ENCODE measurements at places on chromosomes 12 and 14. TPM values are rescaled to one million over a fixed set of nuclear protein-coding genes. Genes with fewer than 3 reads are reported as not detected.

- peaks cover 20% of the 10 kb centered on the region for H3K4me1 ChIP-seq
- H3K27me3 ChIP-seq = peaks cover 2% of the 10 kb centered on the region
- no peak overlapping the region for H3K27ac ChIP-seq
- no peak for DNase-seq
- peaks cover 3% of the 10 kb centered on the region for H3K36me3 ChIP-seq
Observed at GRCh38 chr14:88128816-88129215, 123.9 kb downstream of the GPR65 start.

DNA sequence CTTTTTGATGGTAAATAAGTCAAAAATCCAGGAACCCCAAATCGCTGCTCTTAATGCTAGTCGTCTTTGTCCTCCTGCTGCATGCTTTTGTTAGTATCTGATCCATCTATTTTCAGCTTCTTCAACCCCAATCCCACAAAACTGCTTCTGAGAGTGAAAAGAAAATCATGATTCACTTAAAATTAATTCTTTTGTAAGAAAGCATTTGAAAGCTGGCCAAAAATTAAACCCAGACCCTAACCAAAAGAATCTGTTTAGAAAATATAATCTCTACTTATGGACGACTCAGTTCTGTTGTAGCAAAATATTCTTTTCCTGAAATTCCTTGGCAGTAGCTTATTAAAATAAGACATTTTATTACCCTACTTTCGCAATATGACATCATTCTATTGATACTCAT lies 443.6 kb upstream of the SYT1 start:
- H3K27me3 ChIP-seq = no peaks in the 10 kb centered on the region
- DNase-seq = no peak
- H3K4me3 ChIP-seq = no peak overlapping the region

- no peak for DNase-seq
- no peak overlapping the region for H3K27ac ChIP-seq
- peaks cover 4% of the 10 kb centered on the region for H3K4me1 ChIP-seq
- H3K4me3 ChIP-seq = no peak overlapping the region
Observed at GRCh38 chr14:40188006-40188405, 755.8 kb upstream of the FBXO33 start.

DNA sequence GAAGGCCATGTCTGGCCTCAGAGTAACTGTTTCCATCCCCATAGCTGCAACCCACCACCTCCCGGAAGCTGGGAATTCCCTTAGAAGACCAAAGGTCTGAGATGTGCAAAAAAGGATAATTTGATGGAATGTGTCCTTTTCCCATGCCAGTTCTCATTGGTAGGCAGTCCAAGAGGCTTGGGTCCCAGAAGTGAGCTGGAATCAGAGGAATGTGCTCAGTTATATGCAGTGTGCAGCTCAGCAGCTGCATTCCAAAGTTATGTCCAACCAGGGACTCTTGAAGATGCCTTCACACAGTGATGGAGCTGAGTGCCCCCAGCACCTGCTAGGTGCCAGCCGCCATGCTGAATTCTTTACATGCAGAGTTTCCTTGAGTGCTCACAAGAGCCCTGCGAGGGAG lies 583.9 kb upstream of the TBX3 start:
- H3K4me3 ChIP-seq = no peak overlapping the region
- no peaks in the 10 kb centered on the region for H3K36me3 ChIP-seq
- H3K27ac ChIP-seq = no peak overlapping the region
- no peak for DNase-seq
- no peaks in the 10 kb centered on the region for H3K4me1 ChIP-seq

DNA sequence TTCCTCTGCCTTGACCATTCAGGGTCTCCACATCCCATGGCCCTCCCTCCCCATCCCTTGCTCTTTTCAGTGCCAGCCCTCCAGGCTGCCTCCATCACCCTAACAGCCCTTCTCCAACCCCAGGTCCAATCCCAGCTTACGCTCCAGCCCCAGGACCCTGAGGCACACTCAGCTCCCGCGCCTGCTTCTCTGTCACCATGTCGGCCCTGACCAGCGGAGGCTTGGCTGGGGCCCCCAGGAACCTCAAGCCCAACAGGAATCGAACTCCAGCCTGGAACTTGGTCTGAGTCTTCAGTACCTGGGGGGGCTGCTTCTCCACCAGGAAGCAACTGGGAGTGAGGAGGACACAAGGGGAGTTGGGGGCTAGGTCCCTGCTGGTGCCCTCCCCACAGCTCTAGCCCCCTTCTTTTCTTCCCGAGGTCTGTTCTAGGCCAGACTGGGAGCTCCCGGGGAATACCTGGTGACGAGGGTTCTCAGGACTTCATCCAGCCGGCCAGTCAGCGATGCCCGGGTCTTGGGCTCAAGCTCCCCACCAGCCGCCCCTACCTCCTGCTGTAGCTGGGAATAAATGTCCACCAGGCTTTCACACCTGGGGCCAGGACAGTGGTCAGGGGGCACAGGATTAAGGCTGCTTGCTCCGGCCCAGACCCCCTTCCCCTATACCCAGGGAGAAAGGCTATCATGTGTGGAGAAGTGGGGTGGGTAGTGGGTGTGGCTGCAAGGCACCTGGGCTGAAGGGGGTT lies 6.0 kb downstream of the STAT6 start:
- no peak for DNase-seq
- H3K27ac ChIP-seq = no peak overlapping the region
- peaks cover 34% of the 10 kb centered on the region for H3K36me3 ChIP-seq
- H3K4me3 ChIP-seq = no peak overlapping the region
- H3K27me3 ChIP-seq = peaks cover 11% of the 10 kb centered on the region

DNA sequence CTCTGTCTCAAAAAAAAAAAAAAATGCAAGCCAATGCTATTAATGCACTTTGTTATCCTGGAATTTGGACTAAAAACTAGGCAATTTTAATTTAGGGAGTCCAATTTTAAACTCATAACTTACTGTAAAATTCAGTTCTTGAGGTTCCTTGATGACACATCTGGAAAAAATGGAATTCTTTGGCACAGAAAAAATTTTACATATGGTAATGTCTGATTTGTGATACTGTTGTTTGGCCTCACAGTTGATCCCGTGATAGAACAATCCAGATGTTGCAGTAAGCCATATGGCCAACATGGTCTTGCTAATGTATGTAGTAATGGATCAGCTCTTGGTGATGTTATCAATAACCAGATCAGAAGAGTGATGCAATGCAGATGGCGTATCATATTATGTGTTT lies 1089.8 kb downstream of the FLRT2 start:
- H3K4me1 ChIP-seq = no peaks in the 10 kb centered on the region
- no peaks in the 10 kb centered on the region for H3K36me3 ChIP-seq
- H3K27ac ChIP-seq = no peak overlapping the region
- no peak overlapping the region for H3K4me3 ChIP-seq

- DNase-seq = no peak
- H3K36me3 ChIP-seq = no peaks in the 10 kb centered on the region
- no peak overlapping the region for H3K27ac ChIP-seq
Observed at GRCh38 chr12:25069224-25069623, 120.3 kb upstream of the BCAT1 start.

- H3K4me1 ChIP-seq = peaks cover 9% of the 10 kb centered on the region
- no peaks in the 10 kb centered on the region for H3K27me3 ChIP-seq
- peaks cover 3% of the 10 kb centered on the region for H3K36me3 ChIP-seq
- no peak overlapping the region for H3K4me3 ChIP-seq
Observed at GRCh38 chr14:103423050-103423461, 37.8 kb downstream of the MARK3 start.

DNA sequence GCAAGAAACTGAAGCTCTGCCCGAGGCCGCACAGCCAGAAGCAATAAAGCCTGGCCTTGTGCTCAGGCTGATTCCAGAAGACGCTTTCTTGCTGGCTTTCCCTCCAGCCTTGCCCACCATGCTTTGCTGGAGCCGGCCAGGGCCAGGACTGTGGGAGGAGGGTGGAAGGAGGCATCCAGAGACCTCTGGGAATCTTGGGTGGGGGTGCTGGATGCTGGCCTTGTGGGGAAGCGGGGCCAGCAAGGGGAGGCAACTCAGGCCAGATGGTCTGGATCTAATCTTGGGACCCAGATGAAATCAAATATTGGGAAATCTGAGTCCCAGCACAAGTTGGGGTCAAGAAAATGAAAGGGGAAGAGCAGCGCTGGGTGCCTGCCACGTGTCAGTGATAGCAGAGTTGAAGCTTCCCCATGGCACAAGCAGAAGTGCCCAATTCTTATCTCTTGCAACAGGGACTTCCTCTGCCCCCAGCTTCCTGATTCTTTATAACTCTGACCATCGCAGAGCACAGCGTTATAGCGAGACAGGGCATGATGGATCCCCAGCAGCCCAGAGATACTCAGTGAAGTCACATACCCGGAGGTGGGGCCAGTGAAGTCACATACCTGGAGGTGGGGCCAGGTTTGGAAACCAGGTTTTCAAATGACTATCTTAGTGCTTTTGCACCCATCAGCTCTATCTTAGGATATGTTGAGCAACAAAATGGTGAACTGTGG lies 6.4 kb upstream of the RABGGTA start:
- H3K4me1 ChIP-seq = peaks cover 8% of the 10 kb centered on the region
- no peak overlapping the region for H3K4me3 ChIP-seq
- H3K36me3 ChIP-seq = peaks cover 3% of the 10 kb centered on the region

GRCh38 chr12:53059434-53060063 lies 9.7 kb downstream of the TNS2 start:
- no peak overlapping the region for H3K4me3 ChIP-seq
- no peak for DNase-seq
- no peak overlapping the region for H3K27ac ChIP-seq

DNA sequence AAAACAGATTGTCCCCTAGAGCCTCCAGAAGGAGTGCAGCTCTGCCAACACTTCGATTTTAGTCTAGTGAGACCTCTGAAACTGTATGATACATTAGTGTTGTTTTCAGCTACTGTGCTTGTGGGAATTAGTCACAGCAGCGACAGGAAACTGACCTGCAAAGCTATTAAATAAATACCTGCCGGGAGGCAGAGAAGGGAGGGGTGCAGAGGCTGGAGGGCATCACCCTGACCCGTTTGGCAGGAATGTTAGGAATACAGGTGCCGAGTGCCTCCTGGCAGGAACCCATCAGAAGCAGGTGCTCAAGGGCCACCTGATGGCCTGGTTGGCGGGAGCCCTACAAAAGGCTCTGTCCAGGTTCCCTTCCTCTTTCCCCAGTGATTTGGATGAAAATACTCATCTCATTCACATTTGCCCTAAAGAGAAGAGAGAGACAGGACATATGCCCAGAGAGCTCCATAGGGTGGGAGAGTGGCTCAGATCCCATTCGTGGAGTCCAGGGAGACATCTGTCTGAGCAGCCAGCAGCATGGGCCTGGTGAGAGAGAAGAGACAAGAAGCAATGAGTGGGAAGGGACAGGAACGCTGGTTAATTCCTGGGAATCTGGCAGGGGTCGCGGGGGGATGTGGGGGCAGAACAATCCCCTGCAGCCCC lies 44.6 kb downstream of the C14orf132 start:
- no peak for DNase-seq
- H3K4me3 ChIP-seq = no peak overlapping the region
- H3K4me1 ChIP-seq = no peaks in the 10 kb centered on the region
- peaks cover 1% of the 10 kb centered on the region for H3K27me3 ChIP-seq
- H3K36me3 ChIP-seq = no peaks in the 10 kb centered on the region

GRCh38 chr12:92847368-92847767 lies 81.7 kb downstream of the EEA1 start:
- H3K27ac ChIP-seq = no peak overlapping the region
- H3K4me1 ChIP-seq = no peaks in the 10 kb centered on the region
- peaks cover 4% of the 10 kb centered on the region for H3K36me3 ChIP-seq
- no peak for DNase-seq
- no peak overlapping the region for H3K4me3 ChIP-seq

DNA sequence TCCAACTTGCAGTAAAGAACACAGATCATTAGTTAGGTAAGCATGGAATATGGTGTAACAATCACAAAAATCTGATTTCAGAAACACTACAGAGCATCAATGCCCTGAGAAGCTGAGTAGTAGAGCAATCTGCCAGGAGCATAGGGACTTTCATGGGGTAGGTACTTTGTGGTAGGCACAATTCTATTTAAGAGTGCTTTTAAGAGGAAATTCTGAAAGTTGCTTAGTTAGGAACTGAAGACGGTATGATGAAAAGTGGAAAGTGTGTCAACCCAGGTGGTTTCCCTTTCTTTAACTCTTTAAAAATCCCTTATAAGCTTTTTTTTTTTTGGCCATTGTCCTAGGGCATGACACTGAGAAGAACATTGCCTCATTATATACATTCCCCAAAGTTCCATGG lies 535.7 kb upstream of the FBXO33 start:
- H3K27me3 ChIP-seq = no peaks in the 10 kb centered on the region
- no peaks in the 10 kb centered on the region for H3K36me3 ChIP-seq
- no peak overlapping the region for H3K27ac ChIP-seq
- no peak overlapping the region for H3K4me3 ChIP-seq

DNA sequence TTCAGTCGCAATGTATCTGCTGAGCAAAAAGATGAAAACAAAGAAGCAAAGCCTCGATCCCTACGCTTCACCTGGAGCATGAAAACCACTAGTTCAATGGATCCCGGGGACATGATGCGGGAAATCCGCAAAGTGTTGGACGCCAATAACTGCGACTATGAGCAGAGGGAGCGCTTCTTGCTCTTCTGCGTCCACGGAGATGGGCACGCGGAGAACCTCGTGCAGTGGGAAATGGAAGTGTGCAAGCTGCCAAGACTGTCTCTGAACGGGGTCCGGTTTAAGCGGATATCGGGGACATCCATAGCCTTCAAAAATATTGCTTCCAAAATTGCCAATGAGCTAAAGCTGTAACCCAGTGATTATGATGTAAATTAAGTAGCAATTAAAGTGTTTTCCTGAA lies 19.8 kb downstream of the CKB start:
- no peak overlapping the region for H3K4me3 ChIP-seq
- peaks cover 47% of the 10 kb centered on the region for H3K36me3 ChIP-seq
- peaks cover 28% of the 10 kb centered on the region for H3K4me1 ChIP-seq
- DNase-seq = no peak
- H3K27me3 ChIP-seq = peaks cover 5% of the 10 kb centered on the region

GRCh38 chr12:12408265-12408690 lies 51.4 kb downstream of the BORCS5 start:
- H3K4me1 ChIP-seq = peaks cover 11% of the 10 kb centered on the region
- H3K36me3 ChIP-seq = no peaks in the 10 kb centered on the region
- peak overlapping the region; percentile 15 for H3K27ac ChIP-seq
- H3K4me3 ChIP-seq = no peak overlapping the region

Gene TCP11L2
- total RNA-seq = 14.0 TPM

Gene ZFHX2
- total RNA-seq = 12.7 TPM

Gene OTX2
- 12.0 TPM for total RNA-seq

Gene MYH6
- total RNA-seq = 1.6 TPM

Gene KCNH3
- total RNA-seq = 0.15 TPM

Gene SLCO1A2
- 2.1 TPM for total RNA-seq

Gene SVOP
- 0.15 TPM for total RNA-seq

All from endothelial cell (in vitro differentiated cells).